K562 (cell line): ENCODE measurements at places on chromosomes 11 and 22.

GRCh38 chr11:63961608-63962412 is 12.6 kb upstream of the COX8A start:
- DNase-seq = peak; percentile 80

- no peak for DNase-seq
Observed at GRCh38 chr11:123178186-123178585, 16.9 kb downstream of the CLMP start.

GRCh38 chr11:86230179-86230804 is 14.3 kb upstream of the EED start:
- DNase-seq = no peak

DNA sequence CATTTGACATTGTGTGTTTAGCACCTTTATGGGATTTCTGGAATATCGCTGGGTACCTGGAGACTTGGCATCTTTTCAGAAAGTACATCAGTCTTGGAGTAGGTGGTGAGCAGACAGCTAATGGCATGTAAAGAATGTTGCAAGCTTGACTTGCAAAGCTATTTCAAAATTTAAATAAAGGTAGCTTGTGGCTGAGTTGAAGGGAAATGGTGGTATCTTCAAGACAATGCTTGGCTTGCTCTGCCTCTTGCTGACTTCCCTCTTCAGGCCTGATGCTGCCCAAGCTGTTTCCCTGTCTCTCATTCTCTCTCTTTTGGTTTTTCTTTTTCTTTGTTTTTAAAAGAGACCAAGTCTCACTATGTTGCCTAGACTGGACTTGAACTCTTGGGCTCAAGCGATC is 13.2 kb downstream of the ZNRF3 start:
- no peak for DNase-seq

DNA sequence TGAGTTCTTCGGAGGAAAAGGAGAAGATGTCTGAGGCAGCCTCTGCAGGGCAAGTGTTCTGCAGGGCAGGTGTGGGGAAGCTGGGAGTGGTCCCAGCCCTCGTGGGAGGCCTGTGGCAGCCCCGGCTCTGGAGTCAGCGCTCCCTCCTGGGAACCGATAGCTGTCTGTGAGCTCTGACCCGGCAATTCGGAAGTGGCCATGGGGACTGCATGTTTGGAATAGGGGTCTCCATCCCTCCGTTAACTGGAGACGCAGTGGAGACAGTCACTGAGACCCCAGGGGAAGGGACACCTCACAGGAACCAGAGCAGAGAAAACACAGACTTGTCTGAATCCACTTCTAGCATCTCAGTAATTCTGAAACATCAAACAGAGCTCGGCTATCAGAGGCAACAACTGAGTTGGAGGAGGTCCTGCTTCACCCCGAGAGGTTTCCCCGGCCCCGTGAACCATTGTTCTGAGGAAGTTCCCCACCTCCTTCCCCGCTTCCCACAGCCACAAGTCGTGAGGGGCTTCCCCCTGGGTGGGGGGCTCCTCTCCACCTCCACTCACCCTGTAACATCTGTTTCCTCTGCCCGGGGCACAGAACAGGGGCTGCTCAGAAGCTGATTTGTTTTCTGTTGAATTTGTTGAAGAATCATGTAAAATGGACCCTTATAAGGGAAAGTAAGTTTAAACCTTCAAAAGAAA is 99.6 kb downstream of the BRD1 start:
- no peak for DNase-seq

GRCh38 chr11:4610258-4610935 is 2.4 kb upstream of the TRIM68 start:
- DNase-seq = no peak

GRCh38 chr11:100863080-100863581 is 176.0 kb downstream of the ARHGAP42 start:
- DNase-seq = peak; percentile 90
